Fibroblast of the aortic adventitia (primary cell): ENCODE measurements at places on chromosomes 12 and 14. TPM values are rescaled to one million over a fixed set of nuclear protein-coding genes. Genes with fewer than 3 reads are reported as not detected.

Gene LHX5
- not detected in 2 replicates for total RNA-seq

Gene SELPLG
- 0.57 and 1.5 TPM in 2 replicates for total RNA-seq

Gene MBD6
- 4.2 and 7.6 TPM in 2 replicates for total RNA-seq

Gene TSHR
- not detected in 2 replicates for total RNA-seq

Gene SLC17A8
- total RNA-seq = not detected in 2 replicates

Gene LARP4
- 33.8 and 47.5 TPM in 2 replicates for total RNA-seq

Gene ESRRB
- total RNA-seq = not detected in 2 replicates
